Right lobe of liver (tissue), 6 donors: ENCODE measurements at places on chromosomes 7 and 10. TPM values are rescaled to one million over a fixed set of nuclear protein-coding genes. Genes with fewer than 3 reads are reported as not detected.

H2BK1 gene
- total RNA-seq, result not detected

SPAG6 gene
- total RNA-seq, result not detected

CPEB3 gene
- total RNA-seq, result 5.7 TPM

RAB11FIP2 gene
- 7.4 TPM for total RNA-seq

DLX6 gene
- total RNA-seq, result not detected

ARPC1A gene
- 65.0 TPM for total RNA-seq
